ENCODE measurements at places on chromosomes 6 and 20. TPM values are rescaled to one million over a fixed set of nuclear protein-coding genes. Genes with fewer than 3 reads are reported as not detected.
A peak's percentile ranks its signal among the peaks of the same experiment; 100 is the strongest.

GRCh38 chr6:55108134-55109130 lies 65.9 kb upstream of the HCRTR2 start:
- H3K27ac ChIP-seq, result no peak overlapping the region
- no peak overlapping the region for H3K4me3 ChIP-seq
- H3K4me1 ChIP-seq, result peaks cover 3% of the 10 kb centered on the region
- peak; percentile 13 for DNase-seq
- no peaks in the 10 kb centered on the region for H3K36me3 ChIP-seq

- H3K36me3 ChIP-seq, result no peaks in the 10 kb centered on the region
- H3K27ac ChIP-seq, result no peak overlapping the region
- H3K4me3 ChIP-seq, result no peak overlapping the region
Measured at GRCh38 chr6:41367700-41368099, 32.3 kb downstream of the NCR2 start.

- no peaks in the 10 kb centered on the region for H3K36me3 ChIP-seq
- peak overlapping the region; percentile 73 for H3K27ac ChIP-seq
- H3K4me1 ChIP-seq, result no peaks in the 10 kb centered on the region
- H3K4me3 ChIP-seq, result peak overlapping the region; percentile 92
Measured at GRCh38 chr6:28537065-28537464, 11.4 kb downstream of the GPX5 start.

DNA sequence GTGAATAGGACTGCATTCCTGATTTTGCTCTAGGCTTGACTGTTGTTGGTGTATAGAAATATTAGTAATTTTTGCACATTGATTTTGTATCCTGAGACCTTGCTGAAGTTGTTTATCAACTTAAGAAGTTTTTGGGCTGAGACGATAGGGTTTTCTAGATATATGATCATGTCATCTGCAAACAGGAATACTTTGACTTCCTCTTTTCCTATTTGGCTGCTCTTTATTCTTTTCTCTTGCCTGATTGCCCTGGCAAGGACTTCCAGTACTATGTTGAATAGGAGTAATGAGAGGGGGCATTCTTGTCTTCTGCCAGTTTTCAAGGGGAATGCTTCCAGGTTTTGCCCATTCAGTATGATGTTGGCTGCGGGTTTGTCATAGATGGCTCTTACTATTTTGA lies 13.4 kb downstream of the HLA-DOB start:
- H3K27me3 ChIP-seq, result no peaks in the 10 kb centered on the region
- no peaks in the 10 kb centered on the region for H3K36me3 ChIP-seq
- H3K4me3 ChIP-seq, result no peak overlapping the region

GRCh38 chr6:5367510-5367909 lies 106.2 kb downstream of the FARS2 start:
- no peaks in the 10 kb centered on the region for H3K36me3 ChIP-seq
- no peak for DNase-seq
- no peaks in the 10 kb centered on the region for H3K27me3 ChIP-seq
- H3K4me1 ChIP-seq, result no peaks in the 10 kb centered on the region
- H3K27ac ChIP-seq, result no peak overlapping the region

BCAS4 gene
- total RNA-seq, result 21.4 TPM

FERMT1 gene
- total RNA-seq, result 17.8 TPM

PIM1 gene
- total RNA-seq, result 94.1 TPM

GZF1 gene
- 11.9 TPM for total RNA-seq

Data from H1 (cell line).